ENCODE measurements at places on chromosomes 6 and 20. TPM values are rescaled to one million over a fixed set of nuclear protein-coding genes. Genes with fewer than 3 reads are reported as not detected.

GRCh38 chr20:17859616-17860232 lies 108.9 kb downstream of the SNX5 start:
- no peak for DNase-seq

GRCh38 chr20:63226042-63226943 lies 9.4 kb upstream of the BIRC7 start:
- DNase-seq, result no peak

DNA sequence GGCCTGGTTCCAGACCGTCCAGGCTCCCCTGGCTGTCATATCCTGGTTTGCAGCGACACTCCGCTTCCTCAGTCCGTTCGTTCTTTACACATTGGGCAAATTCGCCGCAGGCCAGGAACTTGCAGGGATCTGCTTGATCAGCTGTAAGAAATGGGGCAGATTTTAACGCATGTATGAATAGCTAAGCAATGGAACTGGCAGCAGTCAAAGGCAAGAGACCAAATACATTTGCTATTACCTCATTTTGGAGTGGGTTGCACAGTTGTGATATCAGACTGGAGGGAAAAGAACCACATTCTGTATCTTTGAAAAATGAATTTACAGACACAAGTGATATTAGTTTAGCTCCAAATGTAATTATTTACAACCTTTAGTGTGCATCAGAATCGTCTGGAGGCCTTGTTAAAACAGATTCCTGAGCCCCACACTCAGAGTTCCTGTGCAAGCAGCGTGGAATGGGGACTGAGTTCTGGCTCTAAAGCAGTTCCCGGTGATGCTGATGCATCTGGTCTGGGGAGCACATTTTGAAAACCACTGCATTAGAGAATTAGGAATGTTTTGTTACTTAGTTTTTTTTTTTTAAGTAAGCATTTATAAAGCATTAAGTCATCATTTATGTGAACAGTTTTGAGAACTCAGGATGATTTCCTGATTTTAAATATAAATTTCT lies 141.3 kb downstream of the IMPG1 start:
- DNase-seq, result no peak

DNA sequence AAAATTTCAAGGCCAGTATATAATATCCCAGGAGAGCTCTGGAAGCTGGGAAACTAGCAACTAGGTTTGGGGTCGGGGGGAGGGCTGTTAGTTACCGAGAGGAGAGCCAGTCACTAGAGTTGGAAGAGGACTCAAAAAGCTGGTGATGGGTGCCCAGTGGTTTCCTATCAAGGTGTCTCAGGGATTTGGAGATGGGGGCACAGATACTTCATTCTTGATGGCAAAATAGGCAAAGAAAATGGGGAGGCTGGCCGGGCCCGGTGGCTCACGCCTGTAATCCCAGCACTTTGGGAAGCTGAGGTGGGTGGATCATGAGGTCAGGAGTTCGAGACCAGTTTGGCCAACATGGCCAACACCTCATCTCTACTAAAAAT lies 805 bp downstream of the PHF1 start:
- DNase-seq, result no peak

The PPP1R3G gene
- total RNA-seq, result 1.6 TPM

The HEY2 gene
- total RNA-seq, result 0.22 TPM
